ENCODE measurements at places on chromosomes 11 and 22.

DNA sequence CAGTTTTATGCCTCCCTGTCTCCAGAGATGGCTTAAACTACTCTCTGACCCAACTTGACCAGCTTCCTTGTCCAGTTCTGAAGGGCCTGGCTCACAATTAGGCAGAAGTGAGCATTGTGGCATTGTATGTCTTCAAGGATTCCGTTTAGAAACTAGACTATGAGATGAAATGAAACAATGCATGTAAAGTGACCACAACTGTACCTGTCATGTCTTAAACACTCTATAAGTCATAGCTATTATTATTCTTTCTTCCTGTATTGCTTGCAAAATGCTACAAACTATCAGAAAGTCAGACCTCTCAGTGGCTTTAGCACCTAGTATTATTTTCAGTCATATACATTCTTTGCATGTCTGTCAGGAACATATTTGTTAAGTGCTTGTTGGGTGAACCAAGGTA lies 127.9 kb upstream of the MTMR2 start:
- no peak for DNase-seq

- DNase-seq = peak; percentile 76
Observed at GRCh38 chr11:130908770-130909625, 7.3 kb downstream of the SNX19 start.

- no peak for DNase-seq
Observed at GRCh38 chr11:69465236-69466000, 16.0 kb upstream of the LINC01488 start.

DNA sequence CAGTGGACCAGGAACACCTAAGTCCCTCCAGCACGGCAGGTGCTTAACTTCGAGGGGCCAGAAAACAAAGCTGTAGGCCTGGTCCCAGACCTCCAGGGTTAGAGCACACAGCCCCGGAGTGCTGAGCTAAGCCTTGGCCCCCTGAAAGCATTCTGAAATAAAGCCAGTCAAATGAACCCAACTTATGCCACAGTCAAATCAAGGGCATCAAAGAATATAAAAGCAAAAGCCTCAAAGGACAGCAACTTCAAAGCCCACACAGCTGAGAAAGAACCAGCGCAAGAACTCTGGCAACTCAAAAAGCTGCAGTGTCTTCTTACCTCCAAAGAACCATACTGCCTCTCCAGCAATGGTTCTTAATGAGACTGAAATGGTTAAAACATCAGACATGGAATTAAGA lies 39.1 kb downstream of the TMEM123 start:
- no peak for DNase-seq

GRCh38 chr11:59573216-59573615 lies 42.4 kb downstream of the OSBP start:
- DNase-seq = peak; percentile 69

DNA sequence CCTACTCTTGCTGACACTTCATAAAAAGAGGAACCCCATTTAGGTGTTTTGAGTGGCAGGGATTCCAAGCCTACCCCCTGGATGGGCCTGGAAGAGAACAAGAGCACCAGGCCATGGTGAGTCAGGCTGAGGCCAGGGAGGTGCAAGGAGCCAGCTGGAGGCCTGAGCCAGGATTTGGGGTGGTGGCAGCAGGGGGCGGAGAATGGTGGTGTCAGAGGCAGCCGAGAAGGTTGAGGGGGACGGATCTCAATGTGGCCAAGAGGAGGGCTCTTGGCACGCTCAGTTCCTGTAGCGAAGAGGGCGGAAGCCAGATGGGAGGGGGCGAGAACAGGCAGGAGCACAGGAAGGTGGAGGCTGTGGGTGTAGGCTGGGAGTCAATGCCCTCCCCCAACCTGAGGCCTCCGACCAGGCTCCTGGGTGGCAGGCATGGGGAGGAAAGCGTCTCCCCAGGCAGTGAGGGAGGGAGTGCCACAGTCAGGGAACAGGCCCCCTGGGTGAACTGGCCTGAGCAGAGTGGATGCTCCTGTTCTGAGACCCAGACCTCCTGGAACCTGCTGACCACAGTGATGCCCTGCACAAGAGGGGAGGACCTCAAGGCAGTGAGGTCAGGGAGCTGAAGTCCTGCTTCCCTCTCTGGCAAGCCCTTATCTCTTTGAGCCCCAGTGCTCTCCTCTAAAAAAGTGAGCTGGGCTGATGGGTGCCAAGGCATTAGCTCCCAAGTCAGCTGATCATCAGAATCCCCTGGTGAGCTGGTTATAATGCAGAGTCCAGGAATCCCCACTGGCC lies 13.9 kb downstream of the RTN4RL2 start:
- peak; percentile 61 for DNase-seq

- no peak for DNase-seq
Observed at GRCh38 chr11:41308286-41308685, 151.2 kb downstream of the LRRC4C start.

DNA sequence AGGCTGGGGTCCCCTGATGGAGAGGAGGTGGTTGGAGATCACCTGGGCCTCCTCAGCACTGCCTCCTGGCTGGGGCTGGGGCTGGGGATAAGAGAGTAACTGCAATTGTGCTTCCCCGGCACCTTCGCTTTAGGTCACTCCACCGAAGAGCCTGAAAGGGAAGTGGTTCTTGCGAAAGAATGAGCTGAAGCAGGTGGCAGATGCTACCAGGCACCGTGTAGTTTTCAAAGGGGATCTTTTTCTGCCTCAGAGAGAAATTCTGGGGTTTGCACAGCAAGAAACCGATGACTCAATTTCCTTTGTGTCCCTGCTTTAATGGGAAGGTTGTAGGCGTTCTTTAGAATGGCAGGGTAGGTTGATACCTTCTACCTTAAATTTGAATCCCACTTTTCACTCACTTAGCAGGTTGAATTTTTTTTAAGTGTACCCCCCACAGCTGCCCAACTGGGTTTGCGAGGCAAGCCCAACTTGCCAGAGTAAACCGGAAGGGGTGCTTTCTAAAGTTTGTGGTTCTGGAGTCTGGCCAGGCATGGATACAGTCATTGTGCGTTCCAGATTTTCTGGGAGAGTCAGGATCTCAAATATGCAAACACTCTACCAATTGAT lies 5.3 kb downstream of the CD44 start:
- DNase-seq = peak; percentile 66

- DNase-seq = no peak
Observed at GRCh38 chr11:134170177-134170918, 53.4 kb downstream of the NCAPD3 start.

DNA sequence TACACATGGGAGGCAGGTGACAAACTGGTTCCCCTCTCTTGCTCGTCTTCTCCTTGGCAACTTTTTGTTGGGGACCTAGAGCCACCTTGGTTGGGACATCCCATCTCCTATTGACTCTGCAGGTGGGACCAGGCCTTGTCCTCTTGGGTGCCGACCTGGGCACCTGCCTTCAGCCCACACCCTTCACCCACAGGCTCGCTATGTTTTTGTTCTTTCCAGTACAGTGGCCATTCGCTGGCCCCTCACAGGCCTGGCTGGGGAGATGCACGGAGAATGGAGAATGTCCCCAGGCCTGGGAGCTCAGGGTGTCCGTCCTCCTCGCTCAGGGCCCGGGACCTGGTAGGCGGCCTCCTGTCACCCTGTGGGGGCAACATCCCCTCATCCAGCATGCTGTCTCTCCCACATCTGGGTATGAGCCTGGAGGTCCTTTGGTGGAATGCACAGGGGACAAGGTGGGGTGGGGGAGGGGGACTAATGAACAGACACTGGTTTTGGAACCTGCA lies 14.9 kb upstream of the OMP start:
- no peak for DNase-seq

DNA sequence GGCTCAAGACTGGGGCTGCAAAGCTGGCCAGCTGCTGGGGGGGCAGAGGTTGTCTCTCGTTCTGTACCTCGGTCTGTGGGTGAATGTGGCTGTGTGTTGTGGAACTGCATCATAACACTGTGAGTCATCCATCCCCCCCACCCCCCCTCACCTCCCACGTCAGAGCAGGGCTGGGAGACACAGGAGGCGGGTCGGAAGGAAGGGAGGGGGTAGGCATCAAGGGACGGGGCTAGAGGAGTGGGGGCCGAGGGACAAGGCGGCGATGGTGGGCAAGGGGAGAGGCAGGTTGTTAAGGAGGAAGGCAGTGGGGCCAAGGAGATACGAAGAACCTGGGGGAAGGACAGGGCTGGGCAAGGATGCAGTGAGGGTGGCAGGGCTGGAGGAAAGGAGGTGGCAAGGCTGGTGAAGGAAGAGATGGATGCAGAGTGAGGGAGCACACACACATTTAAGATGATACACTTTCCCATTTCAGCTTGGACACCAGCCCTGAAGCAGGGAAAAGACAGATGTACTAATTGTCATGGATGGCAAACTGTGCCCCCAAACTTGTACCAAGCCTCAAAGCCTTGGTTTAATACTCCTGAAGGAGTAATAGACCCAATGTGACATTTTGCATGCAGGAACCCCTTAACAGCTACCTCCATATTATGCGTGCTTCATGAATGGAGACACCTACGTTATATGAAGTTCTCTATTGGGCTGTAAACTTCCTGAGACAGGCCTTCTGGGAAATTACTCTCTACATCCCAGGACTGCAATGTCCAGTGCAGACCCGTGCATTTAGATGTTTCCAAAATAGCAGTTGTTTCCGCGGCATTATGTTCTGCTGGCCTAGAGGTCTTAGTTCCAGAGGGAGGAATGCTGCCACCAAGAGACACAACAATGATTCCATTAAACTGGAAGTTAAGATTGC lies at the start of gene YPEL4:
TSS of gene YPEL4 (minus strand) at position 87 of the 913 bp plus-strand sequence. CDS start 2,805 bp downstream, outside the sequence.
- DNase-seq = peak; percentile 83

DNA sequence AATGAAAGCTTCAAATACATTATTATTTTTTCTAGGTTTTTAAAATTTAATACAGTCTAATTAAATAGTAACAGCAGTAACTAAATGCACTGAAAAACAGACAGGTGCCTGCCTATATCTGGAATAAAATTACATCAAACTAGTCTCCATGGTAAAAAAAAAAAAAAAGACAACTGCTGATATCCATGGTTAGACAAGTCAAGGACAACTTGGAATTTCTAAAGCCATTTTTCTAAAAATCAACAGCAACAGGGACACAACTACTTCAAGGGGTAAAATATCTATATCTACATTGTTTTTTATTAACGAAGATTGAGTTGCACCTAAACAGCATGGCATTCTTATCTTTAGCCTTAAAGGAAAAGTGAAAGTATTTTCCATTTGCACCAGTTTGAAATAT lies 74.7 kb upstream of the VPREB1 start:
- no peak for DNase-seq

- no peak for DNase-seq
Observed at GRCh38 chr11:86136538-86136937, 67.7 kb upstream of the PICALM start.

DNA sequence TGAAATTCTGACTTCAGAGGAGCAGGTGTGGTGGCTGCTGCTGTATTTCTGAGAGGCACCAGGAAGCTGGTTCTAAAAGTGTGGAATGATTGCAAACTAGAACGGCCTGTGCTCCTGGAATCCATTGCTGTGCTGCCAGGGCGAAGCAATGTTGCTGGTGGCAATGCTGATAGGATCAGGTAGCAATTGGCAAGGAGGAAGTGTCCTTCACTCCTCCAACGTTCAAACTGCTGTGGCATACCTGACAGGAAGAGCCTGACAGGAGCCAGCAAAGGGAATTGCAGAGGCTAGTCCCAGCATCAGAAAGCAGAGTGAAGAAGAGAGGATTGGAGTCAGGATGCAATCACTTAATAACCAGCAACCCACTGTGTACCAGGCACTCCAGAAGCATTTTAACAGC lies 118.2 kb downstream of the FAR1 start:
- no peak for DNase-seq

DNA sequence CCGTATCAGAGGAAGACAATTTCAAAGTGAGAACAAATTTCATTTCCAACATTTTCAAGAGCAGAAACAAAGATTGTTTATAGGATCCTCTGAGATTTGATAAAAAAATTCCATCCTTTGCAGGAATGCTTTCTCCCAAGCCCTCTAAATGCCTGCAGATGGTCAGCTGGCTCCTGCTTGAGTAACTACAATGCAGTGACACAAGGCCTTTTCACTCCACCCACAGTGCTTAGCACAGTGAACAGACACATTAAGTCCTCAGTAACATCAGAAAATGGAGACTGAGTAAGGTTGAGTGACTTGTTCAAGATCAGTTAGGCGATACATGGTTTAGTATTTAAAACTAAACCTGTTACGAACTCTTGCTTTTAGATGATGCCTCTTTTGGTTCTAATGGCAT lies 527.1 kb upstream of the CCDC90B start:
- no peak for DNase-seq

DNA sequence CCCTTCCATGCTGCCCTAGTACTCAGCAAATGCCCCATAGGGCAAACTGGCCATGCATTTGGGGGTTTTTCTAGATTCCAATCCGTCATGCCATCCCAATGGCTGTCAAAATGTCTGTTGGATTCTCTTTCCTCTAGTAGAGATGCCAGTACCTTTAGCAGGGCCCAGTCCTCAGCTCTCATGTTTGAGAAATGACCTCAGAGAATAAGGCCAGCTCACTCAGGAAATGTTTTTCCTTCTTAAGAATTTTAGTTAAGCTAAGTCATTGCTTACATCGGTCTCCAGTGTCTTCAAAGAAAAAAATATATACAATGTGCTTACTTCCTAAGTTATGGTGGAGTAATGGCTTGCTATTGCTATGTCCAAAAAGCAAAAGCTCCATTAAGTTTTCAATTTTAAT lies 14.1 kb upstream of the ALKBH3 start:
- no peak for DNase-seq

DNA sequence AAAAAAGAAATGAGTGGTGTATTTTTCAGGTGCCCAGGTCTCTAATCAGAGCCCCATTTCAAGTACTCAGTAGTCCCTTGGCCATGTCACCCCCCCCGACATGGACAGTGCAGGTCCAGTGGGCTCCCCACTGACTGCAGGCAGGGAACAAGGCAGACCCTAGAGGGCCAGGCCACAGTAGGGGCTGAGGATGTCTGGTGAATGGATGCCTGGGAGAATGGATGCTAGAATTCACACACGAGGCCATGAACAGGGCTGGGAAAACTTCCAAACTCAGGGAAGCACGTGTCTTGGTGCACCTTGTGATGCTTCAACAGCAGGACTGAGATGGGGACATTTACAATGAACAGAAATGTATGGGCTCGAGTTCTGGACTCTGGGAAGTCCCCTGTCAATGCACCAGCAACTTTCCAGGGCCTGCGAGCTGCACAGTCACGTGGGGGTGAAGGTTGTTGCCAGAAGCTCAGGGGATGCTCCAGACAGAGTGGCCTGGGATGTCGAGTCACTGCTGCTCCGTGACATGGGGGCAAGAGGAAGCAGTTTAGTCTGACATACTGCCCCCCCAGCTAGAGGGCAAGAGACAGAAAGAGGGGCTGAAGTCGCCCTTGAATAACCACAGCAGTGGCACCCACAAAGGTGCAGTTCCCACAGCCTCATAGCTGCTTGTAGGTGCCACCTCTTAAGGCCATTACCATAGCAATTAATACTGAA lies 3.1 kb downstream of the APOBEC3G start:
- no peak for DNase-seq

DNA sequence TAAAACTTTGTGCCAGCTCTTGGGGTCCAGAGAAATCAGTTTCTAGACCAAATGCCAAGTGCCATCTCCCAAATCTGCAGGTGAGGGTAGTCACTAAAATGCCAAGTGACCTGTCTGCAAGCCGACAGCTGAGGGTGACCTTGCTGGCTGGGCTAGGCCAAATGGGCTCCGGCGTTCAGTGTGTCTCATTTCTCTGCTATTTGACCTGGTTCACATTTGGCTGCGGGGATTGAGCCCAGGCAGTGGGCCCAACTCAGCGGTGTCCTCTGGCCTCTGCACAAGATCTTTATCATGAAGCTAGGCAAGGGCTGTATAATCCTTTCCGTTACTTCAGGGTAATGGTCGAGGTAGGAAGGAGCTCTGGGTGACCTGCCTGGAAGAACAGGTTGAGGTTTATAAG lies 87.5 kb downstream of the SNX19 start:
- no peak for DNase-seq

GRCh38 chr22:43537019-43537585 lies 125.3 kb downstream of the MPPED1 start:
- DNase-seq = no peak

- DNase-seq = no peak
Observed at GRCh38 chr11:67571443-67571842, 12.2 kb upstream of the GSTP1 start.

All from AG08396 (cell line).